B cell (primary cell): ENCODE measurements at places on chromosomes 1 and 21. TPM values are rescaled to one million over a fixed set of nuclear protein-coding genes. Genes with fewer than 3 reads are reported as not detected.

Gene PROK1
- total RNA-seq, result not detected in 2 replicates

Gene ANKRD34A
- total RNA-seq, result 1.8 and 2.8 TPM in 2 replicates

Gene RHD
- not detected in 2 replicates for total RNA-seq

Gene NT5C1A
- not detected in 2 replicates for total RNA-seq

GRCh38 chr1:25651824-25652741, 35.5 kb downstream of the MAN1C1 start:
- DNase-seq, result no peak

GRCh38 chr1:242081446-242081845, 82.5 kb upstream of the MAP1LC3C start:
- no peak for DNase-seq

- no peak for DNase-seq
Observed at GRCh38 chr1:119340861-119341261, 27.7 kb upstream of the HAO2 start.

DNA sequence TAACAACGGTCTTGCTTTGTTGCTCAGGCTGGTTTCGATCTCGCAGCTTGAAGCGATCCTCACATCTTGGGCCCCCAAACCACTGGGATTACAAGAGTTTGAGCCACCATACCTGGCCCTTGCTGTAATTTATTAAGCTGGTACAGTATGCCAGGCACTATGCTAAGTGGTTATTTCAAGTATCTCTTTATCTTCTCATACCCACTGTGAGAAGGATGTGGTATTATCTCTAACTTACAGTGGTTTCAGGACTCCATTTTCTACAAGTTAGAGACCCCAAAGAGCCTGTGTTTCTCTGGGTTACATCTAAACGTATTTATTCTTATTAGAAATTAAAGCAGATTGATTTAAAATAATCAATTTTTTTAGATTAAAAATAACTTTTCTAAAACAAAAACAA, 8.1 kb upstream of the ST3GAL3 start:
- DNase-seq, result no peak

DNA sequence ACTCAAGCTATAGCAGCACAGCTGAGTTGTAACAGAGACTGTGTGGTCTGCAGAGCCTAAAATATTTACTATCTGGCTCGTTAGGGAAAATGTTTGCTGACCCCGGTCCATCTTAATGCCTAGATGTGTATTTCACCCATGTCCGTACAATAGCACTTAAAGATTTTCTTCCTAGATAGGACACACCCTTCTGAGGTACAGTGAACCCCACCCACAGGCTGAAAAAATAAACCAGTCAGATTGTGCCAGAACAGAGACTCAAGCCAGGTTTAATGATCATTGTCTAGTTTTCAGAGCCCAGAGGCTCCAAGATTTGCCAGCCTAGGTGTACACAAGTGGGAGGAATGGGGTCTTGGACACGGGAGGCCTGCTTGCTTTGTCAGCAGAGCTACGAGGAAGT, 5.6 kb downstream of the AMIGO1 start:
- no peak for DNase-seq

DNA sequence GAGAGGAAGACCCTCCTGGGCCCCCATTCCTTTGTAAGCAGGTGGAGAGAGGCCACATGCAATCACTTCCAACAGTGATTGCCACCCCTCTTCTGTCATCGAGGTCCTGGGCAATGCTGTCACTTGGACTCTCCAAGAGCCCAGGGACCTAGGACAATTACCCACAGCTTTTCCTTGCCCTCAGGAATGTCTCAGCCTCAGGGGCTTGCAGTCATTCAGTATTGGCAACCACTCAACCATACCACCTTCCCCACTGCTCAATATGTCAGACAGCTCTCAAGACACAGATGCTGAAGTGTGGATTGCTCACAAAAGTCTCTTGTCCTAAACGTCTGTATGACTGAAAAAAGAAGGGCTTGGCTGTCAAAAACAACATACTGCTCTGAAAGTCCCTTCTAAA, 87.8 kb downstream of the PTPN14 start:
- no peak for DNase-seq

GRCh38 chr1:206451134-206451686, 19.1 kb upstream of the IKBKE start:
- DNase-seq, result no peak

- DNase-seq, result no peak
Observed at GRCh38 chr1:45914836-45915235, 111.4 kb downstream of the MAST2 start.

GRCh38 chr1:172005856-172006255, 164.6 kb downstream of the DNM3 start:
- DNase-seq, result no peak

GRCh38 chr1:154772606-154773506, 97.2 kb downstream of the KCNN3 start:
- no peak for DNase-seq

DNA sequence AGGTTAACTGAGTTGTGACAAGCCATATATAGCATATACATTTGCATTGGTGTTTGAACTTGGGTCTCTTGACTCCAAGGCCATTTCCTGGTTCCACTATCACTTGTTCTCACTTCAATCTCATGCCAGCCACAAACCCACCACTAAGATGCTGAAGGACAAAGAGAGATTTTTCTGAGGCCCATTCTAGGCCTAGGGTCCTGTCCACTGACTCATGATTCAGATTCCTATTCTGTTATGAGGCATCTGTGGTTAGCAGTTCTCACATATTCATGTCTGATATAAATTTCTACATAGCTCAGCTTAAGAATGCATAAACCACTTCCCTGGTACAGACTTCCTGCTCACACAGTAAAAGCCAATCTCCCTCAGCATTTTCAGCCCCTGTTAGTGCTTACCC, 326.1 kb upstream of the BEND5 start:
- DNase-seq, result no peak

- no peak for DNase-seq
Observed at GRCh38 chr1:9696793-9697192, 45.3 kb downstream of the PIK3CD start.

DNA sequence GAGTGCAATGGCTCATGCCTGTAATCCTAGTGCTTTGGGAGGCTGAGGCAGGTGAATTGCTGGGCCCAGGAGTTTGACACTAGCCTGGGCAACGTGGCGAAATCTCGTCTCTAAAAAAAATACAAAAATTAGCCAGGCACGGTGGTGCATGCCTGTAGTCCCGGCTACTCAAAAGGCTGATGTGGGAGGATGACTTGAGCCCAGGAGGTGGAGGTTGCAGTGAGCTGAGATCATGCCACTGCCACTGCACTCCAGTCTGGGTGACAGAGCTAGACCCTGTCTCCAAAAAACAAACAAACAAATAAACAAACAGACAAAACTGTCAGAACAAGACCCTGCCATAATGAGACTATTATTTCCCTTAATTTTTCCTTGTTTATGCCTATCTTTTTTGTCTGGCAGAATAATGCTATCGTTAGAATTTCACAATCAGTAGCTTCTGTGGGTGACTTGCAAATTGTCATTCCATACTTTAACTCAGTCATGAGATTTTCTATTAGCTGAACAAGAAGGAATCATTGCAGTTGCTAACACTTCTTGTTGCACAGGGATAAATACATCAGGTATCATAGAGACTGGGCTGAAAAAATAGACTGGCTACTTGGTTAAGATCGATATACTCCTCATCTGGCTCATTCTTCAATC, 7.5 kb upstream of the THEM4 start:
- DNase-seq, result no peak

DNA sequence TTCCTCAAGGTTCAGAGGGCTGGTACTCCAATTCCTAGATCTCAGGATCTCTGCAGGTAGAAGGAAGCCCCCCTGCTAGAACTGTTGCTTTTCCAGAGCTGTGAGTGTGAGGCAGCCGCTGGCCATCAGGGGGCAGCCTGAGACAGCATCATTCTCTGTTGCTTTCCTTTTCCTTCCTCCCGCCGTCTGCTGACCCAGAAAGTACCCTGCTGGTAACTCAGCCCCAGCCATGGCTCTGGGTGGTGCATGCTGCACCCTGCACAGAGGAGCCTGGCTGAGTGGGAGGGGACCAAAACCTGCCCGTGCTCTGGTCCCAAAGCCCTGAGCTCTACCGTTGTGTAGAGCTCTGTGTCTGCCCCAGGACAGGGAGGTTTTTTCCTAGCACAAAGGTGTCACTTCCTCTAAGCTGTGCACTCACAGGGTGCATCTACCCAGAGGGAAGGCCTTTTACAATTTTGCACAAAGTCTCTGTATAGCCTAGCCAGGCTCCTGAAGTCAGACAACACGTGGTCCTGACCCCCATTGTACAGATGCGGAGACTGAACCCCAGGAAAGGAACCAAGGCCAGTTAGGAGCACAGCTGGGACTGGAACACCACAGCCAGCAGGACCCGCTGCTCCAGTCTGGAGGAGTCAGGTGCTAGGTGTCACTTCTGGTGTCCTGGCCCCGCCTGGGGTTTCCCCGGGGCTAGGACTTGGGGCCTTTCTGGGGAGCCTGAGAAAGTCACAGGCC, 5.6 kb upstream of the FAM131C start:
- peak; percentile 83 for DNase-seq
